ENCODE measurements at places on chromosomes 13 and 19.

DNA sequence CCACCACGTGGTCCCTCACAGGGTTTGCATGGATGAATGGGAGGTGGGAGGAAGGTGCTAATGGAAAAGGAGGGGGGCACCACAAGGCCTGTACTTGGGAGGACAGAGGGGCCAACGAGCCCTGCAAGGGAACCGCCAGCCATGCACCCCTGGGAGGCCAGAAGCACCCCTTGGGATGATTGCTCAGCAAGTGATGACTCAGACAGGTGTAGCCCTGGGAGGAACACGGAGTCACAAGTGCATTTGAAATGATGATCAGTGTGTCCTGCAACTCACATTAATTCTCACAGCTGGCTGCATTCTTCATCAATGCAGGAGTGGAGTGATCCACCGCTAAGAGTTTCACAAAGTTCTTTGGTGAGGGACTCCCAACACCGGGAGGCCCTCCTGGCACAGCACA lies 82.8 kb upstream of the ZNF254 start:
- DNase-seq, result no peak

DNA sequence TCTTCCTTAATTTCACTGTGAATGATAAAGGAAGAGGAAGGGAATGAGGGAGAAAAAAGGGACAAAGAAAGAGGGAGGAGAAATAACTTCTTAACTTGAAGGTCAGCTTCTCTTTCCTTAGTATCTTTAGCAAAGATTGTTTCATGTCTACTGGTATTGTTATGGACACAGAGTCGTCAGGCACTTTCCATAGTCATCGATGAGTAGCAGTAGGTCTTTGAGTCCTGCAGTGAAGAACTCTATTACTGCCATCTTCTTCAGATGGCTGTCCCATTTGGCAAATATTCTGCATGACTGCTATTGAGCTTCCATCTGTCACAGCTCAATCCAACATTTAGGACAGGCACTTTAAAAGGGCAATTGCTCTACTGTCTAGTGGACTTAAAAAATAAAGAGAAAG lies 2463.1 kb downstream of the PCDH9 start:
- DNase-seq, result no peak

DNA sequence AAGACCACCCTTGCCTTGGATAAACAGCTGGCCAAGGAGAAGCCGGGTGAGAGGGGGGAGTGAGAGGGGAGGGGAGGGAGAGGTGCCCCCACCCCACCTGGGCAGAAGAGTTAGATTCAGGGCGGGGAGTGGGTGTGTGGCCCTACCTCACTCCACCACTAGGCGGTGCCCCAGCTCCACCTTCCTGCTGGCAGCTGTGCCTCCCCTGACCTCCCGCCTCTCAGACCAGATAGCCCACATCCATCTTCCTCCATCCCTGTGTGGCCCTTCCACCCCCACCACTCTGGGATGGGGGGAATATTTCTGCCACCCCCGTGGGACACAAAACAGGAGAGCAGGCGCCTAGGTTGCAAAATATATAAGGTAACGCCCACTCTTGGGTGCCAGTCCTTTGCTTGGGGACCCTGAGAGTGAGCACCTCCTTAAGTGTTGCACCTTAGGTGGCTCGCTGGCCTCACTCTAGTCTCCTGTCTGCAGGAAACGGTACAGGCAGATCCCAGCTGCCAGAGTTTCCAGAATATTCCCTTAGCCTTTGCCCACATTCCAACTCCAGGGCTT lies 13.8 kb upstream of the EHD2 start:
- DNase-seq, result peak; percentile 28

DNA sequence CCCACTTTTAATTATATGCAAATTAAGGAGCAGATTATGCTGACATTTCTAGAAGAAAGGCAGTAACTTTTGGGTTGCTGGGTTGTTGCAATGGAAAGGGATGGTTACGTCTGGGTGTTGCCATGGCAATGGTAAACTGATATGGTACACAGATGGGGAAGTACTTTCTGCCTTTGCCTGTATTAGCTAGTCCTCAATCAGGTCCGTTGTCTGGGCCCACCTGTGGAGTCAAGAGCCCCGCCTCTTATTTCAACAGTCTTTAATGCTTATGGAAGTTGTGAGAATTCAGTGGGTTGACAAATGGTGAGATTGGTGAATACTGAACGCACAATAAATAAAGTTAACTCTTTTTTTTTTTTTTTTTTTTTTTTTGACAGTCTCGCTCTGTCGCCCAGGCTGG lies 30.6 kb upstream of the DPP9 start:
- DNase-seq, result peak; percentile 39

- no peak for DNase-seq
Measured at GRCh38 chr13:59893266-59893665, 270.5 kb downstream of the DIAPH3 start.

DNA sequence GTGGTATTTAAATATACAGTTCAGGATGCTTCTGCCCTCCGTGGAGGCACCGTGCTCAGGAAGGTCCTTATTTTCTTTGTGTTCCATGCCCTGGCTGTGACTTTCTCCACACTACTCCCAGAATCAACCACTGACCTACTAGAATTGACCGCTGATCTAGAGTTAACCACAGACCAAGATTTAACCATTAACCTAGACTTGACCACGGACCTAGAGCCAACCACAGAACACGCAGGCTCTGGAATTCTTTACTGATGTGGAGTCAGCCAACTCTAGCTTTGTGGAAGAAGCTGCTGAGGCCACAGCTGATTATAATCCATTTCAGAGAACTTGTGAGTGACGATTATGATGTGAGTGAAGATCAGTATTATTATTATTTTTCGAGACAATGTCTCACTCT lies 18.0 kb downstream of the GTF2F2 start:
- peak; percentile 33 for DNase-seq

GRCh38 chr13:29805994-29806979 lies 44.1 kb downstream of the UBL3 start:
- DNase-seq, result no peak

DNA sequence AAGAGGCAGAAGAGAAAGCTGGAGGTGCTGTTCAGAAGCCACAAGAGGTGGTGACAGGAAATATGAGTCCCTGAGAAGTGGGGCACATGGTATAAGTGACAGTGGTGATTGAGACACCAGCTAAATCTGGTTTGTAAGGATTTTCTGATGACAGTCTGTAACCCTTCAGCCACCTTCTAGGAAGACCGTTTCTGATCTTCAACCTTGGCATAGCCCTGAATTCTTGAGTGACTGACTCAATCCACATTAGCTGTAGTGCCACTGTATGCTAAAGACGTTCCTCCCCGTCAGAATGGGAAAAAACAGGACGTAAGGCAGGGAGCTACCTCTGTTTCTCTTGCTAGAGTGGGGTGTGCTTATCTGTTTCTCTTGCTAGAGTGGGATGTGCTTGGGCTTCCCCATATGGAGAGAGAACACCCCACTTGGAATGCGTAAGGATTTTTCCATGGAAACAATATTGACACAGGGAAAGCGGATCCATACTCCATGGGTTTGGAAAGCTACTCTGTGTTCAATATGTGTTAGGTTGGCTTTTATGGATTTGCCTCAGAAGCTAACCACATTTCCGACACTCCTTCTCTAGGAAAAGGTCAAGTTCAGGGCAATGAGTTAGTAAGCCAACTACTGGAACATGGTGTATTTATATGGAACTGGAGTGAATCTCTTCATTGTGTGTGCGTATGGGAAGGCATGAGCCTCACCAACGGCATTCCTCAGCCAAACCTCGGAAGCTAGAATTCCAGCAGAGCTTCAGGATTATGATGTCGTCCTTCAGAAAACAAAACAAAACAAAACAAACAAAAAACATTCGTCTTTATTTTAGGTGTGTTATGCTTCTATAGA lies 948.8 kb upstream of the SLC10A2 start:
- DNase-seq, result peak; percentile 83

DNA sequence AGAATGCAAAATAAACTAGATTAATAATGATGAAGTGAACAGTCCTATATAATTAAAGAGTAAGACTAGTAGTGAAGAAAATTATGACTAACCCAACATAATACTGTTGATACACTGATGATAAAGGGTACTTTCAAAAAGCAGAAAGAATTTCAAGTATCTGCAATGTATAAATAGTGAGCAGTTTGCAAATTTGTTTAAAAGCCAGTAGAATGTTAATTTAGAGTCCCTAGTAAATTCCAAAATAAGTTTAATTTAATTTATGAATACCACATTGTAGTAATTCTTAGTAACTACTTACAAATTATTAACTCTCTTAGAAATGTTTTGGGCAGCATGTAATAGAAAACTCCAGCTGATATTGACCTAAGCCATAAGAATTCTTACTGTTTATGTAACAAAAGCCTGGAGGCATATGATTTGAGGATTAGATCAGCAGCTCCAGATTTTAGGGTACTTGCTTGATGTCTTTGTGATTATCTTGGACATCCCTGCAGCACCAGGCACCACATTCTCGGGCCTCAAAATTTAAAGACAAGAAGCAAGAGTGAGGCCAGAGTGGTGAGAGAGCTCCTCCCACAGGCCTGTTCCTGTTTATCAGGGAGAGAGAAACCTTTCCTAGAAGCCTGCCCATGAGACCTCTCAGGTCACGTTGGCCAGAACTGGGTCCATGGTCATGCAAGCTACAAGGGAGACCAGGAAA lies 67.6 kb upstream of the TDRD3 start:
- peak; percentile 26 for DNase-seq

DNA sequence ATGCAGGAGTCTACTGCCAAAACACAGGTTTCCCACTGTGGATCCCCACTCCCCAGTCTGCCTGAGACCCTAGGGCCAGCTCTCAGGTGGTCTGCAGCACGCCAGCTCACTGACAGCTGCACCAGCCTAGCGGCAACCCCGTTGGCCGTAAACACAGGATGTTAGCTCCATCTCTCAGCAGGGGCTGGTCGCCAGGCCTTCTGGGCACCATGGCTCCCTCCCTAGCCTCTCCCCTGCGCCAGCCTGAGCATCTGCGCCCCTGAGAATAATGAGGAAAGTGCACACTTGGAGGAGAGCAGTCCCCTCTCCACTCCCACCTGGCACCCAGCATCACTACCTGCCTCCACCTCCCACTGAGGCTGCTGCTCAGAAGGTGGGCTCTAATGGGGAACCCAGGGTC lies 20.8 kb upstream of the EPHX3 start:
- no peak for DNase-seq

GRCh38 chr13:110405597-110406450 lies 98.7 kb downstream of the COL4A2 start:
- DNase-seq, result peak; percentile 86

DNA sequence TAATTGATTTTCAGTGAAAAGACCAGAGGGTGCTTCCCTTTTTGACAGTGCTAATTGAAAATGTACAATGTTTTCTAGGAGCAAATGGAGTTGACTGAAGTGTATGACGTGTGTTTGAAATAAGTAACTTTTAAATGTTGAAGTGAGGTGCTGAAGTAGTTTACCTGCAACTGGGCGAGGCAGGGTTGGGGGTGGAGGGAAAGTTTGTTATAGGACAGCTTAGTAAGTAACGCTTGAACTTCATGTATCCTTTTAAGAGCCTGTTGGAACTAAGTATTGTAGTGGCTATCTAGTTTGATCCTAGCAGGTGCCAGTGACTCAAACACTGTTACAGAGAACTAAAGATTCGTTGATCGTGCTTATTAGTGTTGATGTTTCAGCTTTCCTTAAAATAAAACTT lies 5.9 kb downstream of the SLAIN1 start:
- no peak for DNase-seq

- DNase-seq, result no peak
Measured at GRCh38 chr19:19626516-19627472, 1.2 kb downstream of the LPAR2 start.

DNA sequence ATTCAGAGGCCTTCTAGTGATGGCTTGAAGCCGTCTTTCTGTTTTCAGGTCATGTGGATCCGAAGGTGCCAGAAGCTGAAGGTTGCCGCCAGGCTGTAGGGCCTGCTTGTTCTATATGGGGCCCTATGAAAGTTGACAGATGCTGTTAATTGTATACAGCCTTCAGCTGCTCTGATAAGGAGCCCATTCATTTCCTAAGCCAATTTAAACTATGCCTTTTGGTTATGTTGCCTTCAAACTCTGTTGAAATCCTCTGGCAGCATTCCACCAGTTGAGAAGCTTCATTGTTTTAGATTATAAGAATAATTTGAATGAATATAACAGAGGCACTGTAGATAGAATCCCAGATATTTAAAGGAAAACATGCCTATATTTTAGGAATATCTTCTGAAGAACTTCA lies 34.4 kb downstream of the RAP2A start:
- no peak for DNase-seq

- peak; percentile 96 for DNase-seq
Measured at GRCh38 chr19:38693380-38694223, 46.2 kb downstream of the ACTN4 start.

DNA sequence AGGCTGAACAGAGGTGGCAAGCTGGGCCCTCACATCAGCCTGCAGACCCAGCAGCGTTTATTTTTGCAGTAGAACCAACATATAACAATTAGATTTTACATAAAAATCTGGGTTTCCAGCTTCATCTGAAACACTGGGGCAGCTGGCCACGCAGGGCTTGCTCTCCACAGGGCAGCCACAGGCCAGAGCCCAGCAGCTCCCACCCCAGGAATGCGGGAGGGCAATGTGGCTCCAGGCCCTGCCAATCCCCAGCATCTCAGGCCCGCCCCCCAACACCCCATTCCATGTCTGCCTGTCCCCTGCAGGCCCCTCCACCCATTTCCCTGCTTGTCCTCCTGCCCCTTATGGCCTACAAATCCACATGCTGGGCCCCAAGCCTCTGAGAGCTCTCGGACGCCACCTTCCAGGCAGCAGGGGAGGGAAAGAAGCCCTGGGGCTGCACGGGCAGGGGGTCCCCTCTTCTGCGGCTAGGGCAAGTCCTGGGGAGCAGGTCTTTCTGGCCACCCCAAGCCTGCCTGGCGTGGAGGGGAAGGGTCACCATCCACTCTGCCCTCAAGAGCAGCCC lies 15.0 kb upstream of the VSTM2B start:
- no peak for DNase-seq

DNA sequence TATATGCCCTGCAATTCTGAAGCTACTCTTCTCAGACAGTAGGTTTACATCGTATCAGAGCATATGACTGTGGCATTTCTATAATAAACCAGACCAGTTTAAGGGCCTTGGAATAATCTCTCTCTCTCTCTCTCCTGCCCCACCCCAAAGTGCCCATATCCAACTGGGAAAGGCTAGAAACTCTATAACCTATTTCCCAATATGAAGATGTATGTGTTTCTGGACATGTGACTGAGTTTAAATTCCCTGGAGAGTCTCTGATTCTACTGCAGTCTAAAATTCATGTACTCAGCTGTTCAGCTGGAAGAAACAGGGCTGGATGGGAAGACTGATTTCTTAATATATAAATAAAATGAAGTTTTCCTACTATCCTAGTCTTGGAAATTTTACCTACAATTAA lies 91.9 kb upstream of the MBNL2 start:
- no peak for DNase-seq

DNA sequence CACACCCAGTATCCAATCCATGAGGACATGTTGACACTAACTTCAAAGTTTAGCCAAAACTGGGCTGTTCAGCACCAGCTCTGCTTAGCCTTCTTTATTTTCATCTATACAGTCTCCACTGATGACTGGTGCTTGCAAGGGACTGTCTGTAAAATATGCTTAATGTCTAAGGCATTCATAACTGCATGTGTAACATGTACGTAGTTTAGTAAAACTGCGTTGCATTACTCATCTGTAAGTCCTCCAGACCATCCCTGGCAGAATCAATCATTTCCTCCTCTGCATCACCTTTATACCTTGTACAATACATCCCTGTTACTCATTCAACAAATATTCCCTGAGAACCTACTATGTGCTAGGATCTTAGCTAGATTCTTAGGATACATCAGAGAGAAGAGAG lies 362.1 kb downstream of the MTUS2 start:
- no peak for DNase-seq

GRCh38 chr19:17405250-17406045 lies at the start of gene BST2:
Gene BST2 (minus strand): TSS chr19:17405630. CDS start chr19:17405575, 55 bp downstream.
- DNase-seq, result peak; percentile 97
